ENCODE measurements at places on chromosomes 2 and 18. TPM values are rescaled to one million over a fixed set of nuclear protein-coding genes. Genes with fewer than 3 reads are reported as not detected.

SLC30A3 gene
- polyA plus RNA-seq = not detected

IL1R1 gene
- 0.28 TPM for polyA plus RNA-seq

IL36G gene
- polyA plus RNA-seq = not detected

IKZF2 gene
- polyA plus RNA-seq = 27.9 TPM

GPR17 gene
- polyA plus RNA-seq = not detected

B3GNT7 gene
- 4.5 TPM for polyA plus RNA-seq

FAM228B gene
- polyA plus RNA-seq = 8.0 TPM

SERPINB13 gene
- polyA plus RNA-seq = not detected

CHRND gene
- not detected for polyA plus RNA-seq

MC5R gene
- polyA plus RNA-seq = not detected

UGT1A4 gene
- not detected for polyA plus RNA-seq

All from GM12878 (cell line).